Activated CD4-positive, CD25-positive, alpha-beta regulatory T cell (primary cell): ENCODE measurements at places on chromosomes 7 and 10.

DNA sequence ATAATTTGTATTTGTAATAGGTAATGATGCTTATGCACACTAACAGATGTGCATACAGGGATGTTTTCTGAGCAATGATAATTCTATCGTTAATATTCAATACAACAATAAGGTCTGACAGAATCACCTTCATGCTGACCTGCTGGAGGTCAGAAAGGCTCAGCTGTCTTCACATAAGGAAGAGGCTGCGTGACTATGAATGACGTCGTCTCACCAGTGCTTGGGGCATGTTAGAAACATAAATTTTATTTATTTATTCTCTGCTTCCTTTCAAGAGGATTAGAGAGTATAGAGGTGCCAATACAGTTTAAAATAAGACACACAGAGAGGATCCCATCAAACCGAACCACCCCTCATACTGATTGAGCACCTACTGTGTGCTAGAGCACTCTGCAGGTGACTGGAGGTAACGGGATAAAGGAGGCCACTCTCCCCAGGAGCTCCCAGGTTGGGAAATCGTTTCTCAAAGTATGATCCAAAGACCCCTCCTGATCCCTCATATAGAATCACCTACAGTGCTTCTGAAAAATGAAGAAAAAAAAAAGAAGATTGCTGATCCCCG is 265.6 kb upstream of the NPVF start:
- no peak for DNase-seq

DNA sequence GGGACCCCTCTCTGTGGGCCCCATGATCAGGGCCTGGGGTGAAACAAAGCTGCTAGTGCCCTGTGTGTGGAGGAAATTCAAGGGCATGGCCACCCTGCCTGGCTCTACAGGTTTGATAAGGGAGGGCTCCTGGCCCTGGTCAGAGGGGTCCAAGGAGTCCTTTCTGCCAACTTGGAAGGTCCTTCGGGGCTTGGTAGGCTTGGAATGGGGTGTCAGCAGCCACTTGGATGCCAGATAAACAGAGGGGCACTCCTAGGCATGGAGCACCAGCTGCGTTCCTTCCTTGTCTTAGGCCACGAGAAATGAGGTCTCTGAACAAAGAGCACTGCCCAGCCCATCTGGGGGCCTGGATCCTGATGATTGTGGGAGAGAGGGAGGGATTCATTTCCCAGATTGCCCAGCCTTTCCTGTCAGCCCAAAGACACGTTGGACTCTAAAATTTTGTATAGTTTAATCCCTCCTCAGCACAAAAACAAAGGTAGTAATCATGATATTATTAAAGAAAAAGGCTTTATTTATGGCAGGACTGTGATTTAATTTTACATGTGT is 5.1 kb downstream of the MTURN start:
- DNase-seq = no peak

GRCh38 chr7:128031901-128032604 is 816 bp upstream of the LRRC4 start:
- peak; percentile 13 for DNase-seq

- DNase-seq = no peak
Observed at GRCh38 chr10:21579291-21579690, 45.3 kb downstream of the MLLT10 start.

DNA sequence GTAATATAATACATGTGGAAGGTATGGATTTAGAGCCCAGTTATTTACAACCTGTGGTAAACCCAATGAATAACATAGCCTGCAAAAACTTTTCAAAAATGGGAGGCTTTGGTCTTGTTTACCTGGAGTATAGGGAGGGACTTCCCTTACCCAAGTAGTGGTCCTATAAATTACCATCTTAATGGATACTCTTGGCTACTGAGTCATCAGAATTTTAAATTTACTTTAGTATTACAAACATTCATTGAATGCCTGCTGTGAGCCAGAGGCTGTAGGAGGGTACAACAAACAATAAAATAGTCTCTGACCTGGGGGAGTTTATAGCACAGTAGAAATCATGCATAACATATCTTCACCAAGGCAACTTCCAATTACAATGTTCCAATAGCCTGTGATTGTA is 365.1 kb downstream of the BBS9 start:
- DNase-seq = no peak

GRCh38 chr10:72738486-72738885 is 46.5 kb downstream of the MCU start:
- no peak for DNase-seq

DNA sequence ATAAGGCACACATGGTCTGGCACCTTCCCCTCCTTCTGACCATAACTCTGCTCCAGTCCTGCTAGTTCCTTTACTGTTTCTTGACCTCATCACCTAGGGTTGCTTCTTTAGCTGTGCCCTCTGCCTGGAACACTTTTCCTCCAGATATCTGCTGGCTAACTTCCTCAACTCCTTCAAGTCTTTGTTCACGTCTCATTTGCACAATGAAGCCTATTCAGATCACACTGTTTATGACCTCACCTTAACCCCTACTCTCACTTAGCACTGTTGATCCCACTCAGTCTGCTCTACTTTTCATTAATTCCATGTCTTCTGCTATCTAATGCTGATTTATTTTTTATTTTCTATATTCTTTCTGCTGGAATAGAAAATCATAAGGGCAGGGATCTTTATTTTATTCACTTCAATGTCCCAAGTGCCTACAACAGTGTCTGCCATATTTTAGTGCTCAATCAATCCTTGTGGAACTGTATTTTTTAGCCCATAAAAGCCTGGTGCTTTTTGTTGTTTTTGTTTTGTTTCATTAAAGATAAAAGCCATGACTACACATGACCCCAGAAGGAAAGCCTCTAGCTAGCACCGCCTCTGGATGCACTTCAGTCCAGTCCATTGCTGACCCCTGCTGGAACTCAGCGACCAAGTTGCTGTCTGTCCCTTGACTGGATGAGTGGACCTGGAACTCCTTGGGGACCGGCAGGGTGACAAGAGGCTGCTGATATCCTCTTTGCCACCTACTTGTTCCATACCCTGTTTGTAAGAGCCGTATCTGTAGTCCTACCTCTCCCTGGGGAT is 12.3 kb downstream of the KLF14 start:
- DNase-seq = no peak

DNA sequence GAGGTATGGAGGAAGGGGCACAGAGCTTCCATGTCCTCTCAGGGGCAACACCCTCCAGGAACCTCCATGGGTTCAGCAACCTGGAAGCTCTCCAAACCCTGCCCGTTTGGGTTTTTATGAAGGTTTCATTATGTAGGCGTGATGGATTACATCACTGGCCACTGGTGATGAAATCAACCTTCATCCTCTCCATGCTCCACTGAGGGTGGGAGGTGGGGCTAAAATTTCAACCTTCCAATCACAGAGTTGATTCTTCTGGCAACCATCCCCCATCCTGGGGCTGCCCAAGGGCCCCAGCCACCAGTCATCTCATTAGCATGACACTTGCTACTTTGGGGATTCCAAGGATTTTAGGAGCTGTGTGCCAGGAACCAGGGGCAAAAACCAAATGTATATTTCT is 90.1 kb downstream of the TEX36 start:
- DNase-seq = no peak

- no peak for DNase-seq
Observed at GRCh38 chr7:113521468-113521867, 397.3 kb downstream of the PPP1R3A start.

DNA sequence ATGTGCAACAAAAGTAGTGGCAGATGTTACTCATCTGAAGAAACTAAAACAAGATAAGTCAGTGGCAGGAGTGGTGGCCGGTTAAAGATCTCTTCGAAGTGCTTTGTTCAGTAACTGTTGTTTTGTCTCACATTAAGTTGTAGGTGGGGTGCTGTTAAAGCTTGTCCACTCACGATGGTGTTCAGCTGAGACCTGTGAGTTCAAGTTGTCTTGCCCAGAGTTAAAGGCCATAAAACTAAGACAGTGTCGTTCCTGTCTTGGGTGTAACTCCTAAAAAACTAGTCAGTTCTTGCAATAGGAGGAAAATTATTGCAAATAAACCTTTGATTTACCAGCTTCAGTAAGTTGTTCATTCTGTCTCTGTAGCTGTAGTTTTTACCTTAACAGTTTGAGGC is 857 bp upstream of the FOXP2 start:
- no peak for DNase-seq

- DNase-seq = no peak
Observed at GRCh38 chr10:102152545-102152890, 329 bp downstream of the NOLC1 start.

GRCh38 chr10:126959906-126960685 is 54.9 kb downstream of the DOCK1 start:
- DNase-seq = no peak

DNA sequence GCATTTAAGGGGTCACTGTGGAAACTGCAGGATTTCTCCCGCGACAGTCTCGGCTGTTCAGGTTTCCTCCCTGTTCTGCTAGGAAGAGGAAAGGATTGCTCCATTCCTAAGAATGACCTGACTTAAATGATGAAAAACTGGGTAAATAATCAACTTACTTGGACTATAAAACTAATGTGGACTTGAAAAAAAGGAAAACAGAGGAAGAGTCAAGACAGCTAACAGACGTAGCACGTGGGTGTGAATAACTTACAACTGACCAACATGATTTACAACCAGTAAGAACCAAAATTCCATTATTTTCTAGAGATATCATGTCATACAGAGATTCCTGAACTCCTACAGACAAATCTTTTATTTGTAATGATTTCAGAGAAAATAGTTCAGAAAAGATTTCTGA is 93.8 kb downstream of the ADAM12 start:
- DNase-seq = no peak

- no peak for DNase-seq
Observed at GRCh38 chr7:140657891-140658290, 14.9 kb upstream of the ADCK2 start.

DNA sequence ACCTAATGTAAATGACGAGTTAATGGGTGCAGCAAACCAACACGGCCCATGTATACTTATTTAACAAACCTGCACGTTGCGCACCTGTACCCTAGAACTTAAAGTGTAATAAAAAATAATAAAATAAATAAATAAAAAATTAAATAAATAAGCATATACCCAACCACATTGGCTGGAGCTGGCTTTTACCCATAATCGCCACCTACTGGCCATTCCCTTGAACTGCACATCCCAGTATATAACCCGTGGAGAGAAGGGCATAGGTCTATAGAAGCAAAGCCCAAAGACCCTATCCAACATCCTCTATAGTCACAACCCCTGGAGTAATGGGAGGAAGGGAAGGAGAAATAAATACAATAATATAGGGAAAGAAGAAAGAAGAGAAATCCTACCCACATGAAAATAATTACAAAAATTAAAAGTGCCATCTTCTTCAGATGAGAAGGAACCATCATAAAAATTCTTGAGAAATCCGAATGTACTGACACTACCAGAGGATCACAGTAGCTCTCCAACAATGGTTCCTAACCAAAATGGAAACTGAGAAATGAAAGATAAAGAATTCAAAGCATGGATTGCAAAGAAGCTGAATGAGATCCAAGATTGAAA is 65.6 kb downstream of the TWIST1 start:
- DNase-seq = no peak

DNA sequence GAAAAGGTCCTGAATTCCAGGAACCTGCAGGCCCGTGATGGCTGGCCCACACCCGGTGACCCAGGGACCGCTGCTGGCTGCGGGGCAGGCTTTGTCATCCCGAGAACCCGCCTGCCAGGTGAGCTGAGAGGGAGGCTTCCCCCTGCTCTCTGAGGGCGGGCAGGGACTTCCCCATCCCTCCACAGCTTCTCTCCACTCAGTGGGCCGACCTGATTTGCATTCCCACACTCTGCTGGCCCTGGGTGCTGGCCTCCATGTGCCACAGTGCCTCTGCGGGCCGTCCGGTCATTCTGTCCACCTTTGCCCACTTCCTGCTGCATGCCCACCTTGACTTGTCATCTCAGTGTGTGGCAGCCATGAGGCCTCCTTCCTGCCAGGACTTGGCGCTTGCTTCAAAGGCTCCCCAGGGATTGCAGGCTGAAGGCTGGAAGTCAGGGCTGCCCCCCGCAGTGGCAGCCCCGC is 35.3 kb downstream of the PALD1 start:
- DNase-seq = no peak

DNA sequence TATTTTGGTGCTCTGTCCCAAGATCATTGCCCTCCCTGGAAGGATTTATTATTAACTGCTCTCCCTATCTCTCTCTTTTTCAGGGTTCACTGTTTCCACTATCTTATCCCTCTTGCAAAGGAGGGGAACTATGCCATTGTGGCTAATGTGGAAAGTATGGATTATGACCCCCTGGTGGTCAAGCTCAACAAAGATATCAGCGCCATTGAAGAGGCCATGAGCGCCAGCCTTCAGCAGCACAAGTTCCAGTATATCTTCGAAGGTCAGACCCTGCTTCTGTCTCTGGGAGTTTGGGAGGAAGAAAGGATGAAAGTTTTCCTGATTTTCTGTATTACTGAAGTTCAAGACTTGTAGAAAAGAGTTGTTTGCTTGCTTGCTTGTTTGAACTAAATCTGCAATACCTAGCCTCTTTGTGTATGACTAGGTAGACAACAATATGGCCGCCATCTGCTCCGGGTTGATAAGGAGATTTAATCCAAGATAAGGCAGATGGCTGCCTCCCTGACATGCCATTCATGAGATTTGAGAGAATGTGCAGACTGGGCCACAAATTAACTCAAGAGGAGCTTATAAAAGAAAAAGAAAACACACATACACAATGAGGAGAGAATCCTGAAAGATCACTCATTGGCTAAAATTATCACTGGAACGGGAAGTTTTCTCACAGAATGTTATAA is 122.2 kb upstream of the LRGUK start:
- DNase-seq = no peak

GRCh38 chr7:155530601-155531000 is 15.8 kb downstream of the CNPY1 start:
- DNase-seq = no peak

DNA sequence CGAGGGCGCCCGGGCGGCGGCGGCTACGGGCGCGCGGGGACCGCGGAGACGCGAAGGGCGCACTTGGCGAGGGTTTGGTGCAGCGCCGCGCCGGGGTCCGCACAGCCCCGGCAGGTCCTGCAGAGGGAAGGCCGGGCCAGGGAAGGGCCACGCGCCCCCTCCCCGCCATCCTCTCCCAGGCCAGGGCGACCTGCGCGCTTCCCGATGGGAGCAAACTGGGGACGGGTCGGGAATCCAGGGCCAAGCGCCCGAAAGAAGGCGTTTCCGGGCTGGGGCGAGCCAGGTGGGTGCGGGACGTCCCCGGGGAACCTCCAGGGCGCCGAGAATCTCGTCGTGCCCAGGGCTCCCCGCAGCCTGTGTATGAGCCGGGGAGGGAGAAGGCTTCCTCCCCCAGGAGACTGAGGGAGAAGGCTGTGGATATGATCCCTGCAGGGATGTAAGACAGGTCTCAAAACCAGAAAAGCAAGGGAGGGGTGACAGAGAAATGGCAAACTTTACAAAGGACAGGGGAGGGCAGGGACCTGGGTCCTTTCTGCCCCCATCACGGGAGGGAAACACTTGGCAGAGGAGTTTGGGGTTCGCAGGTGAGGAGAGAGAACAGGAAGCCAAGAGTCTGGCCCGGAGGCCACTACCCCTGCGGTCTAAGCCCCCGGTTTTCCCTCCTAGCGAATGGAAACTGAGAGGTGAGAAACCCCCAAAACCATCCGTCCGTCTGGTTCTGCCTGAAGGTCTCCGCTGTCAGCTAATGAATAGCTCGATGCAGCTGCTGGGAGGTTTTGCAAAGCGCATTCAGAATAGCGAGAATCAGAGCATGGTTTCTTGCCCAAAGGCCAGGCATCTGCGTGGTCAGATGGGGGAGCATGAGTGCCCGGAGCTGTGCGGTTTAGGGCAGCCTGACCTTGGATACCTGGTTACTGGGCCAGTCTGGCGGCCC is 674 bp downstream of the AMZ1 start:
- DNase-seq = no peak
